NT2/D1 (cell line): ENCODE measurements at places on chromosomes 13 and 19.

DNA sequence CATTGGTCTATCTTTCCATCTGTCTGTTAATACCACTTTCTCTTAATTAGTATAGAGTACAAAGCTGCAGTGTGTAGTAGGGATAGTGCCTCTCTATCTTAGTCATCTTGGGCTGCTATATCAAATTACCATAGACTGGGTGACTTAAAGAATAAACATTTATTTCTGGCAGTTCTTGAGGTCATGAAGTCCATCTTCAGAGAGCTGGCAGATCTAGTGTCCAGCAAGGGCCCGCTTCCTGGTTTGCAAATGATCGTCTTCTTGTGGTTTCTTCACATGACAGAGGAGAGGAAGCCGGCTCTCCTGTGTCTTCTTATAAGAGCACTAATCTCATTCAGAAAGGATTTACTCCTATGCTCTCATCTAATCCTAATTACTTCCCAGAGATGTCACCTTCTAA is 6.1 kb downstream of the ZNF700 start:
- DNase-seq, result no peak

DNA sequence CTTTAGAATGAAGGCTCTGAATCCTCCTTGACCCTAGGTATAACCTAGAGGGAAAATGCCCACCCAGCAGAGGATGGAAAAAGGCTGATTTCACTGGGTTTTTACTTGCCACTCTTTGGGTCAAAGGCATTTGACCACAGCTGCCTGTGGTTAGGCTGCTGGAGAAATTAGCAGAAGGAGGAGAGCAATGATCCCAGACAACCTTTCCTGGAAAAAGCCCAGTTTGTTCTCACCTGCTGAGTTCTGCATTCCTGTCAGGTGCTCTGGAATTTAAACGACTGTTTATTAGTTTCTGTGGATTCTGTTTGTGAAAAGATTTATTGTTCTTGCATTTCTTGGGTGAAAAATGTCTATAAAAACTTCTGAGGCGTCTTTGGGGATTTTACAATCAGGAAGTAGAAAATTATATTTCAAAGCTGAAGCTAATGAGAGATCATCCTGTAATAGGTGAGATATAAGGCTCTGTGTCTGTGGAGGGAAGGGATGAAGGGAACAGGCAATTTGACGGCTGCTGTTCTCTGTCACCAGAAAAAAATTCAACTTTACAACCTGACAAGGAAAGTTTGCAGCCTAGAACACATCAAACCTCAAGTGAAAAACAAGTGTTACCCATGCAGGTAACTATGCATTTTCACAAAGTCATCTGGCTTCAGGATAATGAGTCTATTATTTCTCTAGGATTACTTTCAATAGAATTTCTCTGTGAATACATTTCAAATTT is 519.7 kb downstream of the DIAPH3 start:
- no peak for DNase-seq

DNA sequence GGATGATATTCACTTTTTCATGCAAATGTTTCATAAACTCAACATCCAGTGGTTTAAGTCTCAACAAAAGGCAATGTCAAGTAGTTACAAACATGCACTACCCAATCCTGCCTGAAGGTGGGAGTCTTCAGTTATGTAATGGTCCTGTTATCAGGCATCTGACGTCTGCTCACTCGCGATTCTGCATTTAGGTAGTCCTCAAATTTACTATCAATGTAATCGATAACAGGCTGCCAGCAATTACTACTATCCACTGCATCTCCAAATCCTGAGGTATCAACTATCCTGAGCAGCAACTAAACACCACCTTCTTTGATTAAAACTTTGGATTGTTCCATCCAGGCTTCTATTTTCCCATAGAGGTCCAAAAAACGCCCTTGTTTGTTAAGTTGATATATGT is 51.2 kb downstream of the NLRP12 start:
- DNase-seq, result peak; percentile 42

DNA sequence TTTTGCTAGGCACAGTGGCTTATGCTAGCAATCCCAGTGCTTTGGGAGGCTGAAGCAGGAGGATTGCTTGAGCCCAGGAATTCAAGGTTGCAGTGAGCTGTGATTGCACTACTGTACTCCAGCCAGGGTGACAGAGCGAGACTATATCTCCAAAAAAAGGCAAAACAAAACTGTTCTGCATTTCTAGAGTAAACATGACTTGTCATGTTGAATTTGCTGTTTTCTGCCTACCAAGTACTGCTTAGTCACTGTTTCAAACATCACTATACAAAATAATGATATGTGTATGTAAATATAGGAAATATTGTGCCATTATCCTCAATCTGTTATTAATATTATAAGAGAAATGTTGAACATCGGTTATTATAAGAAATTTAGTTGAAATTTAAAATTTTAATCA is 9.2 kb downstream of the RFC3 start:
- no peak for DNase-seq

DNA sequence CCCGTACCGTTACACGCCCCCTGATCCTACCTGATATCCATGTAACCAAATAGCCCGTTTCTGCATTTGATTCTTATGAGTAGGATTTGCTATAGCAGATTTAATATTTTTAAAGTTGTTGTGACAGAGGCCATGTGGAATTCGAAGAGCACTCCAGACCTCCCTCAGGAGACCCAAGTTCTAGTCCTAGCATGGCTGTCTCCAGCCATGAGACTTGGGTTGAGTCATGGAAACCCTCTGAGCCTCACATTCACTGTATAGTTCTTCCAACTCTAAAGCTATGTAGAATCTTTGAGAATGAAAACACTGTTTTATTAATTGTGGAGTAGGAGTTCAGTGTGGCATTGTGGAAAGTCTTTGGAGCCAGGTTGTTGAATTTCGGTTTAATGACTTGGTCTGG is 8.0 kb upstream of the GPR183 start:
- no peak for DNase-seq

DNA sequence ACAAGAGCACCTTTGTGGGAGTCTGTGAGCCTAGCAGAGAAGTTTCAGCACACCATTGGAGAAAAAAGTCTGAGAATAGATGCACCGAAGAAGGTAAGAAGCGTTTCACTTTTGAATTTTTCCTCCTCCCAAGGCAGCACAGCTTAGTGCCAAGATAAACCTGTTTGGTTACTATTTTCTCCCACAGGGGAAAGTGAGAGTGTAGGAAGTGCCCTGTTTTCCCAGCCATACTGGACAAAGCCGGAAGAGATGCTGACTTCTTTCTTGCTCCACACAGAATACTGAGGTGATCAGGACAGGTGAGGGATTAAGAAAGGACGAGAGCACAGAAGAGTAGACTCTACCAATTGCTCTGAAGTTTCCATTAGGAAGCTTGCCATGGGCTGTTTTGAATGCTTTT is 1011.0 kb upstream of the MIR17HG start:
- DNase-seq, result no peak
